ENCODE measurements at places on chromosomes 11 and 22.
A peak's percentile ranks its signal among the peaks of the same experiment; 100 is the strongest.

DNA sequence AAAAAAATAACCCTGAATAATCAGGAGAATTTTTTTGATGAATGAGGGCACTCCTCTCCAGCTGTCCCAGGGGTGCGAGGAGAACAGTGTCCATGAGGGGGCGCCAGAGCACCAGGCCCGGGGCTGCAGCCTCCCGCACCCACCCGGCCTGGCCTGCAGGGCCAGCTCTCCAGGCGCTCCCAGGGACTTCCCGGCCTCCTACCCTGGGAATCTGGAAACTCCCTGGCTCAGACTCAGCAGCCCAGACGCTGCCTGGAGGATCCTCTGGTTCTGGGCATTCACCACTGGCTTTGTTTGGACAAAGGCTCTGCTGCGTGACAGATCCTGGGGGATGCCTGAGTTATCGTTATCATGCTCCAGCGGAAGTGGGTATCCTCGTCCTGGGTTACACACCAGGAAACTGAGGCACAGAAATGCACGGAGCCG is 31.0 kb downstream of the MCM5 start:
- H3K27me3 ChIP-seq, result peaks cover 2% of the 10 kb centered on the region
- no peak overlapping the region for H3K4me3 ChIP-seq
- peak; percentile 95 for DNase-seq
- peaks cover 13% of the 10 kb centered on the region for H3K4me1 ChIP-seq
- peaks cover 38% of the 10 kb centered on the region for H3K36me3 ChIP-seq

GRCh38 chr11:60872124-60872960 is 5.0 kb downstream of the ZP1 start:
- no peak overlapping the region for H3K27ac ChIP-seq
- H3K36me3 ChIP-seq, result no peaks in the 10 kb centered on the region
- no peak for DNase-seq
- H3K27me3 ChIP-seq, result no peaks in the 10 kb centered on the region
- peaks cover 27% of the 10 kb centered on the region for H3K4me1 ChIP-seq

GRCh38 chr11:121482231-121483129 is 29.7 kb upstream of the SORL1-AS1 start:
- H3K36me3 ChIP-seq, result peaks cover 30% of the 10 kb centered on the region
- H3K27ac ChIP-seq, result peak overlapping the region; percentile 94
- peaks cover 3% of the 10 kb centered on the region for H3K27me3 ChIP-seq
- no peak for DNase-seq
- H3K4me3 ChIP-seq, result no peak overlapping the region

DNA sequence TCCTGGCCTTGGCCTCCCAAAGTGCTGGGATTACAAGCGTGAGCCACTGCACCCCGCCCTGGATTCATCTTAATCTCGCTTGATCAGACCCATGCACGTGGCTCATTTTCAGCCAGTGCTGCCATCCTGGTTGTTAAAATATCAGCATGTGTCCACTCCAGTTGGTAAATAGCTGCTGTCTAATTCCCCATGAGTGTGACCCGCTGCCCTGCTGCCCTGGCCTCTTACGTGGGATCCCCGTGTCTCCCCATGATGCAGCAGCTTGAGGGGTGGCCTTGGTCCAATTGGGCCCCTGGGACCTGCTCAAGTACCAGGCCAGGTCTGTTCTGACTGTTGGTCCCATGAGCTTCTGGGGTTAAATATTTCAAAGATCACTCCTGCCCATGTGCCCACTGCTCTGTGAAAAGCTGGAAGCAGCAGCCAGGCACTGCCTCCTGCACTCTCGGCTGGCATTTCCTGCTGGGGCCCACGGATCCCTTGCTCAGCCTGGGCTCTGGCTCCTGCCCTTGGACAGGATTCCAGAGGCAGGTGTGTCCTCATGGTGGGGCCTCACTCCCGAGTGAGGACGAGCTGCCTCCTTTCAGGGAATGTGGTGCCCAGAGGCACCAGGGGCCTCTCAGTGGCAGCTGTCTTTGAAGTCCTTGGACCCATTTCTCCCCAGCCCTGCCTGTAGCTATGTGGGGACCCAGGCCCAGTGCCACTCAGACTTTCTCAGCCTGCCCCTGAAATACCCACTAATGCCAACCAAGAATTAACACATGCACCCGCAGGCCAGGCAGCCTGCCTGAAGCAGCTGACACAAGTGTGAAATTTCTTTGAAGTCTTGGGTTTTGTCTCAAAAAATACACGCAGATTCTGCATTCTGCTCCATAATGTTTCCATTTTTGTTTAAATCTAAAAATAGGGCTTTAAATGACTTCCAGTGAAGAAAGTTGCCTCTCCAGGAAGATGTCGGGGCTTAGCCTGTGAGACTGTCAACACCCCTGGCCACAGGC is 38.1 kb upstream of the PRDM11 start:
- DNase-seq, result no peak
- peaks cover 41% of the 10 kb centered on the region for H3K27me3 ChIP-seq
- H3K4me3 ChIP-seq, result no peak overlapping the region
- H3K4me1 ChIP-seq, result peaks cover 6% of the 10 kb centered on the region
- H3K27ac ChIP-seq, result no peak overlapping the region
